Neural progenitor cell (in vitro differentiated cells): ENCODE measurements at places on chromosomes 2 and 18.

DNA sequence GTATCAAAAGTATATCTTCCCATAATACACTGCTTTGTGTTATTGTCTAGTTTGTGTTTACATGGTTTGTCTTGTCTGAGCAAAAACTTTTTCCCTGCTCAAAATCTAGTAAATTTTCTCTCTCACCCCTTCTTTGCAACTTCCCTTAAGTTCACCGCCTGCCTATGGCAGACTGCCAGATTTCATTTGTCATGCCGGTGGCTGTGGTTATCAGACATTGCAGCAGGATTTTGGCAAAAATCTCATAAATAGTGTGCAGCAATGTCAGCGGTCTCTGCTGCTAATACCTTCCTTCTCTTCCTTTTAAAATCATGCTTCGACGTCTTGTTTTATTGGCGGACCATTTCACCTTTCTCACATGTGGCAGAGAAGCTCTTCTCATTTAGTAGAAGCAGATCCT lies 45.6 kb upstream of the TMEM178A start:
- no peak for DNase-seq

- no peak for DNase-seq
Observed at GRCh38 chr2:50858156-50858555, 173.8 kb downstream of the NRXN1 start.

- no peak for DNase-seq
Observed at GRCh38 chr2:161954103-161954502, 119.9 kb downstream of the DPP4 start.

DNA sequence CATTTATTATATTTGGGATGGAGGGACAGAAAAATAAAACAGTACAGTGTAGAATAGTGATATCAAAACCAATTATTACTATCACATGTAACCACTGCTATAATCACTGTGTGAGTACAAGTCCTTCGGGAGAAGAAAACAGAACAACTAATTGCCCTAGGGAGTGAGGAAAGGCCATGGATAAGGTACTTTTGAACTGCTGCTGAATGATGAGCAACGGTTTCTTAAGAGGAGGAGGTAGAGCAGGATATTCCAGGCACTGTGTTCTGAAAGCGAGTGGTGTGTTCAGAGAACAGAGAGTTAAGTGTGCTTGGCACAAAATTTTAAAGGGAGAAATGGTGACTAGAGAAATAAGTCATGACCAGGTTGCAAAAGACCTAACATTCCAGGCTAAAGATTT lies 134.2 kb downstream of the CALCRL start:
- no peak for DNase-seq

DNA sequence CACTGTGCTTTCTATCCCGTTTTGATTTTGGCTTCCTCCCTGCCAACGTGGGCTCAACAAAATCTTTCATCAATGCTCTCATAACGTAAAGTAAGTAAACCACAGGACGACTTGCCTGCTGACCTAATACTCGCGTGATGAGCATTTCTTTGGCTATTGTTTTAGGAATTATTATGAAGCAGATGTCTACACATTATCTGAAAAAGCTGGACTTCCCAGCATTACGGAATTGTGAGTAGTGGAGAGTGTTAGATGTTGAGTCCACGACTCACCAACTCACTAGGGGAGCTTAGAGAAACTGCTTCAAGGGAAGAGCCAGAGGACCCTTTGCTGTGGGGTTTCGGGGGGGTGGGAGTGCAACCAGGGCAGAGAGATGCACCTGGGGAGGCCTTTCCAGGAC lies 21.9 kb downstream of the HJURP start:
- DNase-seq = no peak

DNA sequence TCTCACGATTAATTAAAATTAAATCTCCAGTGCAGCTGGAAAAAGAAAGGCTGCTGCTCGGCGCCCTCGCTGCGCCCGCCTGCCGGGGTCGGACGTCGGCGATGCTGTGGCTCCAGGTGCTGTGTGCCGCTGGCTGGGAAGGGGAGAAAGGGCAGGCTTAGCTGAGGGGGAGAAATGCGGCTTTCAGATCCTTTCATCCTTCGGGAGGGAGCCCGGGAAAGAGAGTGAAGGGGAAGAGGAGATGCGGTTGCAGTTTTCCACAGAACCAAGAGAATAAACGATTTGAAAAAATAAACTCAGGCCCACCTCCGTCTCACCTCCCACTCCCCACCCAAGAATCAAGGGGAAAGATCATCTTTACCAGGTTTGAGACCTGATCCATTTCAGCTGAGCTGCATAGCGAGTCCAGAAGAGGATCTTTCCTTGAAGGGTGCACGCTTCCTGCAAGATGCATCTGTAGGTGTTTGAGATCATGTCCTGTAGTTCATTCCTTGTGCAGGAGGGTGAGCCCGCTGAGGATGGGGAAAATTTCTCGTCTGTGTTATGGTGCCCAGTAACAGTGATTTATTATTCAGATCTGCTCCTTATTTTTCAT lies 495 bp downstream of the TMEM169 start:
- DNase-seq = peak; percentile 67

GRCh38 chr2:43839776-43840564 lies 1.2 kb downstream of the ABCG8 start:
- DNase-seq = no peak
